Left ventricle myocardium superior (tissue), 1 donor: ENCODE measurements at places on chromosomes 7 and 10.

DNA sequence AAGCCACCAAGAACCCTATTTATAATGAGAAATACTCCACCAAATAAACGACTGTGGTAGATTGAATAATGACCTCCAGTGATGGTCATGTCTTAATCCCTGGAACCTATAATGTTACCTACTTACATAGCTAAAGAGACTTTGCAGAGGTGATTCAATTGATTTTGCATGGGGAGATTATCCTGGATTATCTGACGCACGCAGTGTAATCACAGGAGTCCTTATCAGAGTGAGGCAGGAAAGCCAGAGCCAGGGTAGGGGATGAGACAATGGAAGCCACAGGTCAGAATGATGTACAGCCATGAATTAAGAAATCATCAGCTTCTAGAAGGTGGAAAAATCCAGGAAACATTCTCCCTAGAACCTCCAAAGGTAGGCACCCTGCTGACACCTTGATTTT, 286.4 kb upstream of the SP4 start:
- no peak for DNase-seq

DNA sequence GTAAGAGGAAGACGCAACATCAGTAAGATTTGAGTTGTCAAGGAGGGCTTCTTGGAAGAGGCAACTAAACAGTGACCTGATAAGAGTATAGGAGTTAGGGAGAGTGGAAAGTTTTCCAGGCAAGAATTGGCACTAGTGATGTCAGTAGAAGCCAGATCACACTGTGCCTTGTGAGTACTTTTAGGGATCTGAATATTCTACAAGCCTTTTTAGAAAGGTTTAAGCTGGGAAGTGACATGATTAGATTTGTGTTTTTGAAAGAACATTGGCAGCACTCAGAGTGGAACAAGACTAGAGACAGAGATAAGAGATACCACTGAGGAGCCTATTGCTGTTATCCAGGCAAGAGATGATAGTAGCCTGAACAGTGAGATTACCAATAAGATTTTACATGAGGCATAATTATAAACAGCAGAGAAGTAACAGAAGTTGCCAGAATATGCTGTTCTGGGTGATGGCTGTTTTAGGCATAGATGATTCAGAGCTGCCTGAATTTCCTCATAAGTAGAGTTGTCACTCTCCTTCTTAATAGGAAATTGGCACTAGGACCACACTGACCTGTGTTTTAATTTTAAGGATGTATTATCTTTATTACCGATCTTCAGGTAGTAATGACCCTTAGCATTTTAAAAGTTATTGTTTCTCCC, 45.6 kb downstream of the NHLRC2 start:
- DNase-seq, result no peak

DNA sequence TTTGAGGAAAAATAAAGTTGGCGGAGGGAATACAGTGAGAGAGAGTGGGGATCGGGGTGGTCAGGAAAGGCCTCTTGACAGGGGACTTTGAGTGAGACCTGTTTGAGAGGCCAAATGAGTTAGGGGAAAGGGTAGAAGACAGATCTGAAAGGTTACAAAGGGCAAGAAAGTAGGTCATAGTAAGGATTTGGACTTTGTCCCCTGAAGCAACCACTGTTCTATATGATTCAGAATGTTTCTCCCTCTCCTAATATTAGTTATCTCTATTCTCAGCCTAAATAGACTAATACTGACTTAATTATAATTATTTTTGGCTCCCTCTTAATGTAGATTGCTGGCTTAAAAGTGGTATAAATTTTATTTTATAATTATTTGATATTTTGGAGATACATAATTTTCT, 88.0 kb downstream of the CTNNA3 start:
- DNase-seq, result no peak

DNA sequence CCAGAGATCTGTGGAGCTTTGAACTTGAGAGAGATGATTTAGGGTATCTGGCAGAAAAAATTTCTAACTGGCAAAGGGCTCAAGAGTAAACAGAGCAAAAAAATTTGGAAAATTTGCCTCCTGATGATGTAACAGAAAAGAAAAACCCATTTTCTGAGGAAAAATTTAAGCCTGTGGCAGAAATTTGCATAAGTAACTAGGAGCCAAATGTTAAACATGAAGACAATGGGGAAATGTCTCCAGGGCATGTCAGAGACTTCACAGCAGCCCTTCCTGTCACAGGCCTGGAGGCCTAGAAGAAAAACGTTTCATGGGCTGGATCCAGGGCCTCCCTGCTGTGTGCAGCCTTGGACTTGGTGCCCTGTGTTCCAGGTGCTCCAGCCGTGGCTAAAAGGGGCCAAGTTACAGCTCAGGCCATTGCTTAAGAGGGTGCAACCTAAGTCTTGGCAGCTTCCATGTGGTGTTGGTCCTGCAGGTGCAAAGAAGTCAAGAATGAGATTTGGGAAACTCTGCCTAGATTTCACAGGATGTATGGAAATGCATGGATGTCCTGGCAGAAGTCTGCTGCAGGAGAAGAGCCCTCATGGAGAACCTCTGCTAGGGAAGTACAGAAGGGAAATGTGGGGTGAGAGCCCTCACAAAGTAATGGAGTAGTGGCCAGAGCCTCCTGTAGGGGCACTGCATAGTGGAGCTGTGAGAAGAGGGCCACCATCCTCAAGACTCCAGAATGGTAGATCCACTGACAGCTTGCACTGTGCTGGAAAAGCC, 8.1 kb downstream of the SEMA3D start:
- no peak for DNase-seq

DNA sequence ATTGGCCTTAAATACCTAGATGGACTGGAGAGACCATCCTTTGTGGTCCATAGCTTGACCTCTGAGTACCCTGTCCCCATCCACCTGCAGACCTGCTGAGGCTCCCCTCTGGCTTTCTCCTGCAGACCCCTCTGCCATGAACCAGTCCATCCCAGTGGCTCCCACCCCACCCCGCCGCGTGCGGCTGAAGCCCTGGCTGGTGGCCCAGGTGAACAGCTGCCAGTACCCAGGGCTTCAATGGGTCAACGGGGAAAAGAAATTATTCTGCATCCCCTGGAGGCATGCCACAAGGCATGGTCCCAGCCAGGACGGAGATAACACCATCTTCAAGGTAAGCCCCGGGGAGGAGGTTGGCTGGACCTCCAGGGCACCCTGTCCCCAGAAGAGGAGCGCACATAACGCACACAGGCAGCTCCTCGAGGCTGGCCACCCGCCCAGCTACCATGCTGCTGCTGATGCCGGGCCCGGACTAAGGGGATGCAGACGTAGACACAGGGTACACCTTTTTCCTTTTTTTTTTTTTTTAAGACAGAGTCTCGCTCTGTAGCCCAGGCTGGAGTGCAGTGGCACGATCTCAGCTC, 4.3 kb downstream of the IRF5 start:
- DNase-seq, result no peak

DNA sequence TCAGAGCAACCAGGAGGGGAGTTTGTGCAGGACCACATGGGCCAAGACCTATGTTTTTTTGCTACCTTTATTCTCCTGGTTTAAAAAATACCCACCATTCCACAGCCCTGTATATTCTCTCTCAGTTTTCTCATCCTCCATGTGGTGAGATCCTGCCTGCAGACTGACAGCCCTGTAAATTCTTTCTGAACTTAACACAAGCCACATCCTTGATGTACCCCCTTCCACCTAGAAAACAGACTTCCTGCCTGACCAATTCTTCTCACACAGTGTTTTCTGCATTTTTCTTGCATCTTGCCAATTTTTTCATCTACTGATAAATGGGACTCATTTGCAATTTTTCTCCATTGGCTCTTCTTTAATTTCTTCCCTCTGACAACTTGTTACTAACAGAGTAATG, 78.4 kb downstream of the INSYN2A start:
- no peak for DNase-seq

- no peak for DNase-seq
Measured at GRCh38 chr7:7766671-7767070, 48.3 kb upstream of the RPA3 start.

DNA sequence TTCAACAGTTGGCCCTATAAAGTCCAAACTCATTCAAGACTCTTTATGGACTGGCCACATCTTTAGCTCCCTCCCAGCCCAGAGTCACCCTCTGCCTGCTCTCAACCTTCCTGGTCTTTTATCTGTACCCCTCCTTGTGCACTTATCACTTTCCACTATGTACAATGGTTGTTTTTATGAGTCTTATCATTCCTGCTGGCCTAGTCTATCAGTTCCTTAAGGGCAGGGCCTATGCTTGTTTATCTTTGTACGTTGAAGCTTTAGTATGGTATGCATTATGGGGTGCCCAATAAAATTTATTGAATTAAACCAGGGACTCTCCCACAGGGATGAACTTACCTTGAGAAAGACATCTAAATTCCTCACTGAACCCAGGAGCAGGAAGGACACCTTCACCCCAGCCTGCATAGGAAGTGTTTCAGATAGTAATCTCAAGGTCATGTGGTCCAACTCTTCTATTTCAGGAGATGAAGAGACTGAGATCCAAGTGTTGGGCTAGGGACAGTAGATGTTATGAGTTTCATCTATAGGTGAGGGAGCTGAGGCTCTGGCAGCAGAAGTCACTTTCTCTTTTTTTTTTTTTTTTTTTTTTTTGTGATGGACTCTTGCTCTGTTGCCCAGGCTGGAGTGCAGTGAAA, 13.3 kb upstream of the PDCD4 start:
- no peak for DNase-seq

- DNase-seq, result no peak
Measured at GRCh38 chr7:91397612-91398011, 133.4 kb downstream of the FZD1 start.

DNA sequence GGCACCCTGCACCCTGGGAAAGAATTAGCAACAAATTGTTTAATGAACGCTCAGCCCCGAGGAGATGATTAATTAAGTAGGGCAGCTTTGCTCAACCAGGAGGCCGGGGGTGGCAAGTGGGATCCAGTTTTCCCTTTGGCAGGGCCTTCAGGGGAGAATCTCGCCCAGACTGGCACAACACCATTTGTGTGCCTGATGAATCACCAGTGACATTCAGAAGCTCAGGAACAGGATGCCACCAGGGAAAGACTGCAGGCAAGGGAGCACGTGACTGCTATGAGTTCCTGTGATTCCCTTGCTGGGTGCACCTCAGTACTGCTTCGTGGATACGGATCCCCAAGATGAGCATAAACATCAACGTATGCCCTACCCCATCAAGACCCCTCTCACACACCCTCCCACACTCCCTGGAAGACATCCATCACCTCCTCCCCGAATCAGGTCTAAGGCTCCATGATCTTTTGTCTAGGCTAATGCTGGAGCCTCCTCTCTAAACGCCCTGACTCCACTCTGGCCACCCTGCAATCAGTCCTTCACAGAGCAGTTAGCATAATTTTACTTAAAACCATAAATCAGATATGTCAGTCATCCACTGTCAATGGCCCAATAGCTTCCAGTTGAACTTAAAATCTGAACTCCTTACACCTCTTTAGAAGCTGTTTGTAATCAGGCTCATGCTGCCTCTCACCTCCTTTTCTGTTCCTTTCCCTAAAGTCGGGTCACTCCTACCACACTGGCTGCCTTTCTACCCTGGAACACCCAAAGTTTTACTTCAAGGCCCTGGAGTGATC, 109.2 kb upstream of the AGK start:
- DNase-seq, result no peak

GRCh38 chr7:39269034-39269433, 291.3 kb downstream of the POU6F2 start:
- DNase-seq, result no peak

- no peak for DNase-seq
Measured at GRCh38 chr10:43380610-43381222, 9.3 kb downstream of the FXYD4 start.

DNA sequence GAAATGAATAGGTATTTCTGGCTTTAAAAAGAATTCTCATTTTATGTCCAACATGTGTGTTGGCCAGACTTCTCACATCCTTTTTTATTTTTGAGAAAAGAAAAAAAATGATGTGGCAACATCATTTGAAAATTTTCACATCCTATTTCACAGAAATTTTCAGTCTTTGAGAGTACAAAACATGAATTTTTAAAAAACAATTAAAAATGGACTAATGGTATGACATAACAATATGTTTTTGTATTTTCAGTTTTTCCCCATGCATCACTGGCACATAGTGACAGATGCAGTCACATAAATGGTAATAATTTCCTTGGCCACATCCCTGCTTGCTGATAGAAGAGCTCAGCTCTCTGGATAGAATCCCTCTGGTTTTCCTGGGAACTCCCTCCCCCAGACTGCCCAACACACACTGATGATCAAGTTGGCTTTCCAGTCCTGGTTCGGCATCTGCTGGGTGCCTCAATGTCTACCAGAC, 188.5 kb upstream of the AGR3 start:
- no peak for DNase-seq

GRCh38 chr7:68964060-68964459, 634.2 kb upstream of the AUTS2 start:
- DNase-seq, result no peak

GRCh38 chr7:801940-802381, 30.3 kb upstream of the SUN1 start:
- peak; percentile 61 for DNase-seq

GRCh38 chr7:28815369-28815927, 142.7 kb downstream of the TRIL start:
- DNase-seq, result no peak

DNA sequence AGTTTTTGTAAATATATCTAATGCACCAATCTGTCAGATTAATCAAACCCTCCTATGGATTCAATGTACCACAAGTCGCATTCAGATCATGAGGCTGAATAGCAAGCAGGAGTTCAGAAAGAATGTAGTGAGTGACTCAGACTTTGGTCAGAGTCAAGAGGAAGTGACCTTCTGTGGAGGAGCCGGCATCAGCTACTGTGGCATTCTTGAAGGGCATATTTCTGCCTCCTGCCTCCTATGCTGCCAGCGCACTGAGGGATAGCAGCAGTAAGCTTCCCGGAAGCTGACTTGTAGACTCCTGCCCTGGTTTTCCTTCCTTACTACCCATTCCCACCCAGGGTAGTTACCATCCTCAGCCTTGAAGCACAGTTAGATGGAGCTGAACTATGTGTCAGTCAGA, 867.5 kb downstream of the NRG3 start:
- DNase-seq, result no peak

GRCh38 chr10:88851706-88852105, at the start of gene ANKRD22:
ANKRD22 (minus strand) TSS chr10:88851844; CDS start chr10:88851607, 237 bp downstream.
- DNase-seq, result no peak

DNA sequence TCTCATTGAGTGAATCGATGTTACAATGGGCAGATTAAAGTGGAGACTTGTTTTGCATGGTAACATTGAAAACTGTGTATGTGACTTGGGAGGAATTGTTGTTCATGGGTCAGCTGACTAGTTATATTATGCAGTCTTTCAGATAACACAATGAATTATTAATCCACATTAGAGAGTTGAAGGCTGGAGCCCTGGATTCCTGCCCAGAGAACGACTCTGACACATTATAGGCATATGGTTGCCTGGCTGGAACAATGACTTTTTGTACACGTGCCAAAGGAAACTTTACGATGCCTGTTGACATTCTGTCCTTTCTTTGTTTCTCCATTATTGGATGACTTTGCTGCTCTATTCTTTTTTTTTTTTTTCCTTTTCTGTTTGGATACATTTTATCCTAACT, 52.3 kb upstream of the TMEM229A start:
- DNase-seq, result no peak

DNA sequence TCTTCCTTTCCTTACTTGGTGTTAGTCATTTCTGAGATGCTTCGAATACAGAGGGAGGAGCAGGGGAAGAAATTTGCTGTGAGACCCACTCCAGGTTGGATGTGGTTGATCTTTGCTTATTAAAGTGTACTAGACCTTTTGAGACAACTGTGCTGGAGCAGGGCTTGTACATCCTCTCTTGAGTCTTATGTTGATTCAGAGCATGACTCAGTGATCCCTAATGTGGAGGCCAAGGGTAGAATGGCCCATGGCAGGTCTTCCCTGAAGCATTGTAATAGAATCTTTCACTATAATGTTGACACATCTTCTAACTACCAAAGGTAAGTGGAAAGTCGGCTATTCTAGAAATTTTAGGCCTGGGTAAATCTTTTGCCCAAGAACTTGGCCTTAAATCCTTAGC, 17.0 kb upstream of the SFR1 start:
- no peak for DNase-seq

- no peak for DNase-seq
Measured at GRCh38 chr10:107616031-107616430, 451.5 kb upstream of the SORCS1 start.
